Fibroblast of skin of right biceps (primary cell): ENCODE measurements at places on chromosomes 1 and 21.

GRCh38 chr1:44620072-44620471 lies 54.2 kb downstream of the TMEM53 start:
- no peak for DNase-seq

DNA sequence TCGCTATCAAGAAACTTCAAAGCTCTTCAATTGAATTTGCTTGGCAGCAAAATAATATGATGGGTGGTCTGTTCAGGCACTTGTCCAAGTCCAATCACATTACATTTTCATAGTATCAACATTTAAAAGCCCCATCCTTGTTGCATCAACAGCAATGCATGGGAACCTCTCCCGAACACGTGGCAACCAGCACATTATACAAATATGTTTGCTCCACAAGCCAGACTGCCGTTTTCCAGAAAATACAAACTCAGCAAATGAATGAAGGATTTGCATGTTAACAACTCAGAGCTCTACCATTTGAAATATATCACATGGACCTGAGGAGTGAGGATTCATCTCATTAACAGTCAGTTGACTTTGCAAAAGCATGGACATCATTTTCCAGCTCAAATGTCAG lies 20.0 kb upstream of the LYPLAL1 start:
- peak; percentile 53 for DNase-seq

GRCh38 chr1:116558140-116558549 lies 12.7 kb downstream of the CD58 start:
- no peak for DNase-seq

DNA sequence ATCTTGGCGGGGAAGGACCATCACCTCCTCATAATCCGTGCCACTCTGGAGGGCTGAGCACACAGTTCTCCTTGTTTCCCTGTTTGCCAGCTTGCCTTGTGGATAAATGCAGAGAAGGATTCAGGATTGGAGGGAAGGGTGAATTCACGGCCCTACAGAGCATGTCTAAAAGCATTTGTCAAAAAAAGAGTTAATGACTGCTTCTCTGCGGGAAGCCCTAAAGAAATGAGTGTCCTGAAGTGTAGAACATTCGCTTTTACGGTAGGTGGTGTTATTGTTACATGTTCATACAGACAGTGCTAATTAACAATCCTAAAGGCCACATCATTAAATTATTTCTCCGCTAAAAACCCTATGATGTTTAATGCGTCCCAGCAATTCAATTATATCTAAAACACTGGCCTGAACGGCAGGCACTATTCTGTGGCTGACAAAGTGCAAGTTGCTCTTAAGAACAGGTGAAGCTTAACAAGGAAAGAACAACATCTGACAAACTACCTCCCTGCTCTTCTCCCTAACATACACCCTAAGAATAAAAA lies 112.3 kb upstream of the NFIA start:
- DNase-seq: peak; percentile 54

GRCh38 chr1:1199141-1199960 lies 7.0 kb downstream of the TNFRSF18 start:
- no peak for DNase-seq

DNA sequence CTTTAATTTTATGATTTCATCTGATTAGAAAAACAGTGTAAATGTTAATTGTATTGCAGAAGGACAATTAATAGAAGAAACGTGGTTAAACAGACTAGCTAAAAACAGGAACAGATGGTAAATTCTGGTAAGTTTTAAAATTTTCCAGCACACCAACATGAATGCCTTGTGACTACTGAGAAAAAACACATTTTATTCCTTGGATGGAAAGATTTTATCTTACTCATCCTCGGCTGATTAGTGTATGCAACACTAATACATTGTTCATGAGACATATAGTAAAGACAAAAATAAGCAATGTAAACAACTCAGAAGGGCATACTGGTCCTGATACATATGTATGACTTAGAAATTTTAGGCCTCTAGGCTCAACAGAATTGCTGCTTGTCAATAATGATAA lies 4.9 kb upstream of the AK5 start:
- no peak for DNase-seq

GRCh38 chr1:92916899-92917298 lies 44.4 kb downstream of the DIPK1A start:
- DNase-seq: no peak

- peak; percentile 92 for DNase-seq
Measured at GRCh38 chr1:19735440-19736127, 64.1 kb downstream of the TMCO4 start.

- no peak for DNase-seq
Measured at GRCh38 chr1:243474136-243474881, 218.5 kb downstream of the SDCCAG8 start.

DNA sequence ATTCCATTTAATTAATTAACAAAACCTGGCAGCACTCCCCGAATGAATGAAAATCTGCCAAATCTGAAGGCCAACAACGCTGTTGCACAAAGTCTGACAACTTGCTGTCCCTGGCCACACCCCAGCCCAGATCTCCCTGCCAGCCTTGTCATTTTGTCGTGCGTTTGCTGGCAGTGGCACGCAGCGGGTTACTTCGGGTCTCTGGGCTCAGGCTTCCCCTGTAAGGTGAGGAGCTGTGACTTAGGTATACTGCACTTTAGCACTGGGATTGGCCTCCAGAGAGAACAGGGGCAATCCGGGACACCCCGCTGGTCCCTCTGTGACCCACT lies 34.3 kb upstream of the SIM2 start:
- no peak for DNase-seq

- no peak for DNase-seq
Measured at GRCh38 chr1:162571696-162572095, 10.2 kb downstream of the UAP1 start.

DNA sequence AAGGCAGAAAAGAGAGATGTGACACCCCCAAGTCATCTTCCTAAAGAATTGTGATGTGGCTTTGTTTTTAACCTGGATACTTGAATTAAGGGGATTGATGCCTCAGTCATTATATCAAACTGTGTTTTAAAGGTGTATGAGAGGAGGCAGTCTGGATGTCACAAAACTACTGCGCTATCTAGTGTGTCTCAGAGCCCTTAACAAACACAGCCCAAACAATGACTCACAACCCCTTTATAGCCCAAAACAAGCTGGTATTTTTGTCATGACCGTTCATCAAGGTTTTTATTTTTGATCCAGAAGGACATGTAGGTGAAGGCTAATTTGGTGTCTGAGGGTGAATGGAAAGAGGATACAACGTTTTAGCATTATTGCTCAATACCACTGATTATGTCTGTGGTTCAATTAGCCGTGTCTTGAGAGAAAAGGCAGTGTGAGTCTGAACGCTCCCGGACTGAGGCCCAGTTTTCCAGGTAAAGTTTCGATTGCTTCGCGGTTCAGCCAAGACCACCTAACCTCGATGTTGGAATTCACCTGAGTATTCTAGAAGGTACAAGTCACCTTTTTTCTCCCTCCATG lies 71.6 kb downstream of the SGIP1 start:
- DNase-seq: no peak

GRCh38 chr1:10737651-10738050 lies 58.8 kb downstream of the CASZ1 start:
- DNase-seq: no peak

DNA sequence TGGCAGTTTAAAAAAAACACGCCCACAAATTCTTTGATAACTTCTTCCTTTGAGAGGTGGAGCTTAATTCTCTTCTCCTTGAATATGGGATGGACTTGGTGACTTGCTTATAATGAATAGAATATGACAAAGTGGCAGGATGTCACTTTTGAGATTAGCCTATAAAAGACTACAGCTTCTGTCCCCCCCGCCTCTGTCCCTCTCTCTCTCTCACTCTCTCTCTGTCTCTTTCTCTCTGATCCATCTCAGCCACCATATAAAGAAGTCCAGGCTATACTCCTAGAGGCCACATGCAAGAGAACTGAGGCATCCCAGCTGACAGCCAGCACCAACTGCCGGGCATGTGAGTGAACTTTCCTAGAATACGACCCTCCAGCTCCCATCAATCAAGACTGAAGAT lies 7.7 kb upstream of the DMBX1 start:
- DNase-seq: no peak

- peak; percentile 10 for DNase-seq
Measured at GRCh38 chr1:19684677-19685076, 20.0 kb downstream of the HTR6 start.

DNA sequence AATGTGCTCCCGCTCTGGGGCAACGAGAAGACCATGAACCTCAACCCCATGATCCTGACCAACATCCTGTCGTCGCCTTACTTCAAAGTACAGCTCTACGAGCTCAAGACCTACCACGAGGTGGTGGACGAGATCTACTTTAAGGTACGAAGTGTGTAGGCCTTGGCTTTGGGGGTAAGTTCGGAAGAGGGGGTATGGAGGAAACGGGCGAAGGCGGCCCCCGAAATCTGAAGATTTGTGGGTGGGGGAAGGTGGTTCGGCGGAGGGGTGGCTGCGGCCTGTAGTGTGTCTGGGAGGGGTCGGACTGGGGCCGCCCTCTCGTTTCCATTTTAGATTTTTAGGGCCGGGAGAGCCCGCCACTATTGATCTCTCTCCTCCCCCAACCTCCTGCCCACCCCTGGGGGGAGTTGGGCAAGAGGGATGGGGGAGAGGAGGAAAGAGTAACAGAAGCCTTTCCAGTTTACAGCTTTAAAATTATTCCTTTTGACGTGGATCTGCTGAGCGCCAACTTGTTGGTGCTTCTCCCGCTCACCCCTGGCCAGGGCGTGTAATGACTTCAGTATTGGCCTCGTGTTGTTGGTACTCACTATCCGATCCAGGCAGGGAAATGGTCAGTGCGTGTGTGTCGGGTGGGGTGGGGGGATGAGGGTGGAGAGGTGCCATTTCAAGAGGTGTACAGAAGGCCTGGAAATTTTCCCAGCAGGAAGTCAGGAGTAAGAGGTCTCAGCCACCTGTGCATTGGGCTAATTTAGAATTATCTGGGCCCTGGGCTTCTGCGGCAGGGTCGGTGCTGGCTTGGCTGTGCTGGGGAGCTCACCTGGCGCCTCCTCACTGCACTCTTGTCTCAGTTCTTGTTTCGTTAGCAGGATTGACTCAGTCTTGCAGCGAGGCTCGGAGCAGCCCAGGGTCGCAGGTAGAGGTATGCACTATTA lies 880 bp downstream of the PRPF38B start:
- peak; percentile 77 for DNase-seq

- peak; percentile 54 for DNase-seq
Measured at GRCh38 chr1:248840946-248841345, 2.9 kb downstream of the ZNF672 start.

- DNase-seq: no peak
Measured at GRCh38 chr1:4218619-4219018, 318.5 kb upstream of the C1orf174 start.

DNA sequence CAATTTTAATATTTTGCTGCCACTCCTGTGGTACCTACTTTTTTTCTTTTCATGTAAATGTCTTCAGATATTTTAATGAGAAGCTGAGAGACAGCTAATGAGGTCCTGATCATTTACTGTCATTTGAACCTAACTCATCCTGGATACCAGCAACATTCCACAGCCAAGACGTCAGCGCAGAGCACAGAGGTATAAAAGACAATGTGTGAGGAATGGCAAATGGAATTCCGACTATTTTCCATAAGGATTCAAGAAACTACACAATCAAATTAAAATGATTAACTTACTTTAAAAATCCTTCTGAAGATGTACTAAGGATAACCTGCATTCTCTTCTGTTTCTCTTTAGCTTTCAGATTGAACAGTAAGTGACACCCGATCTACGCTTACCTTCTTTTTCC lies 38.8 kb downstream of the HEATR1 start:
- peak; percentile 25 for DNase-seq

GRCh38 chr1:92538048-92538412 lies 51.3 kb upstream of the GFI1 start:
- peak; percentile 20 for DNase-seq

DNA sequence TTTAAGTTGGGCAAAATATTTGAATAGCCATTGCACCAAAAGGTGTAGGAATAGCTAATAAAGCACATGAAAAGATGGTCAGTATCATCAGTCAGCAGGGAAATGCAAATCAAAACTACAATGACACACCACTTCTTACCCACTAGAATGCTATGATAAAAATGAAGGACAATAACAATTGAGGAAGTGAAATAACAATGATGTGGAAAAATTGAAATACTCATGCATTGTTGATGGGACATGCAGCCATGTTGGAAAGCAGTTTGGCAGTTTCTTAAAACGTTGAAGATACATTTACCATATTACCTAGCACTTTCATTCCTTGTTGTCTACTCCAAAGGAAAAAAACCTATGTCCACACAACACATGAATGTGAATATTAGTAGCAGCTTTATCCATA lies 28.4 kb downstream of the HSD3B1 start:
- no peak for DNase-seq

DNA sequence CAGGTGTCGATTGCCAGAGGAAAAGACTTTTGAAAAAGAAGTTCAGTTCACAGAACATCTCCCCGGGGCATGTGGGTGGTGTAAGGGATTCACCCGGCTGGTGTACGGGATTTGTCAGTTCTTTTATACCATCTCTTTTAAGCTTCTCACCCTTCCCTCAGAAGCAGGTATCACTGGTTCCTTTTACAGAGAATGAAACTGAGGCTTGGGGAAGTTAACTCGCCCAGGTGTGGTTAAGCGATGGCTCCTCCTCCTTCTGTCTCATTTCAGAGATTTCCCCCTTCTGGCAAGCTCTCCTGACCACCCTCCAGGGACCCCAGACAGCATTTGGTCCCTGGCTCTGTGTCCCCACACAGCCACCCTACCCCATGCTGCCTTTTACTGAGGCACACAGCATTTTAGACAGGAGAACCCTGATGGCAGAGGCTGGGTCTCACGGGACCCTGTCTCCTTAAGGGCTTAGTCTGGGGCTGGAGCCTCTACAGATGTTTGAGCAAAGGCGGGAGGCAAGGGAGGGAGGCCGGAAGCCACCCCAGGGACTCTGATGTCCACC lies 2.8 kb upstream of the ECE1 start:
- no peak for DNase-seq

GRCh38 chr21:43718872-43719747 lies at the start of gene PDXK:
PDXK (plus strand) TSS chr21:43719129; CDS start chr21:43719295, 166 bp downstream.
- peak; percentile 84 for DNase-seq

DNA sequence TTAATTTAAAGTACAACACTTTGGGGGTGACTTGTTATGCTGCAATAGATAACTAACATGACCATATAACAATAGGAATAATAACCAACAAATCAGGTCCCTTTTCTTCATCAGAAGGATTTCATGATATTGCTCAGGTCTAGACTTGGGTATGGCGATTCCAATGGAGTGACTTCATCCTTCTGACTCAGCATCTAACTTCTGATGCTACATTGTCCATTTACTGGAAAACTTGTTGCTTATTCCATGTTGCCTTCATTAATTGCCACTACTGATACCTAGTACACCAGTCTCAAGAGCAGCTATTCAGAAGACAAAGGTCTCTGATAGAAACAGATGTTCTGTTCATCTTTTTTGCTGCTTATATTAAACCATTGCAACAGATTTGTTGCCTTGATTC lies 324.3 kb downstream of the TGFB2 start:
- peak; percentile 53 for DNase-seq
